ENCODE measurements at places on chromosomes 16 and 17.

- DNase-seq: no peak
Observed at GRCh38 chr17:69819316-69820087, 255.5 kb upstream of the KCNJ16 start.

DNA sequence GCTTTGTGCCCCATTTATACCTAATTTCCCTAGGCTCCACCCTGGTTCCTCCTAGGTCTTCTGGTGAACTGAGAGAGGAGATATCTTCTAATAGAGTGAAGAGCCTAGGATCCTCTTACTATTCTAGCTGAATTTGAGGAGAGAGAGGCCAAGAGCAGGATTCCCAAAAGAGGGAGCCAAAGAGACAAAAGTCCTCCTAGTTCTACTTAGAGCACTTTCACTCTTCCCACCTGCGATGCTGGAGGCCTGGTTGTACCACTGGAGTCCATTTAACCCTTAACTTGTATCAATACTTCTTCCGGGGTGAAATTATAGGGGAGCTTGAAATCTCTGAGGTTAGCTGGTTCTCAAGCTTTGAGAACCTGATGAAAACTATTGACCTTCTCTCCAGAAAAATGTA lies 3.4 kb upstream of the SSH2 start:
- DNase-seq: no peak

DNA sequence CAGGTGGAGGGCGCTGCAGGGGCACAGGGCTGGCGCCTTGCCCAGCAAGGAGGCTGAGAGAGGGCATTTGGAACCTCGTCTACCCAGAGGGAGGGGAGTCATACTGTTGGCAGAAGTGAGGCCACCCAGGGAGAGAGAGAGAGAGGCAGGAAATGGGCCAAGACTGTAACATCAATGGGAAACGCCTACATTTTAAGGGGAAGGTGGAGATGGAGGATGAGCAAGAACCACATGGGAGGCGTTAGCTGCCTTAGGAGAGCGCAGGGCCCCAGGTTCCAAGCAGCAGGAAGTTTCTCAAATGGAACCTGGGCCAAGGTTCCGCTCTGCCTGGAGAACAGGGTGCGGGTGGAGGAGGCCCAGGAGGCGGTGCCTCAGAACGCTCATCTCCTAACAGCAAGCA lies 2.7 kb upstream of the WFDC1 start:
- no peak for DNase-seq

- DNase-seq: no peak
Observed at GRCh38 chr17:12431188-12431587, 234.5 kb upstream of the MYOCD start.

GRCh38 chr16:14004729-14005315 lies 66.3 kb upstream of the MRTFB start:
- no peak for DNase-seq

- no peak for DNase-seq
Observed at GRCh38 chr17:69363488-69364210, 36.7 kb upstream of the ABCA5 start.

DNA sequence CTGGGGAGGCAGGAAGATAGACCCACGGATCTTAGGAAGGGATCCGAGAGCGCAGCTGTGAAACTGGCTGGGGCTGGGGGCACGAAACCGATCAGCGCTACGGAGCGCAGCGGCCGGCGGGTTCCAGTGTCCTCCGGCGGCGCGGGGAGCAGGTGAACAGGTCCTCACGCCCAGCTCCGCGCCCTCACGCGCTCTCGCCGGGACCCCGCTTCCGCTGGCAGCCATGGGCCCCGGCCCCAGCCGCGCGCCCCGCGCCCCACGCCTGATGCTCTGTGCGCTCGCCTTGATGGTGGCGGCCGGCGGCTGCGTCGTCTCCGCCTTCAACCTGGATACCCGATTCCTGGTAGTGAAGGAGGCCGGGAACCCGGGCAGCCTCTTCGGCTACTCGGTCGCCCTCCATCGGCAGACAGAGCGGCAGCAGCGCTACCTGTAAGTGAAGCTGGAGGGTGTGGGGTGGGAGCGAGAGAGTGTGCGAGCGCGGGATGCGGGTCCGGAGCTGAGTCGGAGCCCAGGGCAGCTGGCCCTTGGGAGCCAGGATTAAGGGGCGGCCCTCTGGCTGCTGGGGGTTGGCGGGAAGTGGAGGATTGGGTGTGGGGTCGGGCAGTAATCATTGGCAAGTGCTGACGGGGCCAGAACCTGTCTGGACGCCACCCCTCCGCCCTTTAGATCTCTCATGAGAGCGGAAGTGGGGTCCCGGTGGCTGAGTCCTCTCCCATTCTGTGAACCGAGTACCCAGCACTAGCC lies 479 bp downstream of the ITGA3 start:
- peak; percentile 81 for DNase-seq

GRCh38 chr17:49051269-49051668 lies 54.1 kb downstream of the IGF2BP1 start:
- DNase-seq: no peak

GRCh38 chr16:13957197-13958078 lies 37.5 kb downstream of the ERCC4 start:
- DNase-seq: no peak

DNA sequence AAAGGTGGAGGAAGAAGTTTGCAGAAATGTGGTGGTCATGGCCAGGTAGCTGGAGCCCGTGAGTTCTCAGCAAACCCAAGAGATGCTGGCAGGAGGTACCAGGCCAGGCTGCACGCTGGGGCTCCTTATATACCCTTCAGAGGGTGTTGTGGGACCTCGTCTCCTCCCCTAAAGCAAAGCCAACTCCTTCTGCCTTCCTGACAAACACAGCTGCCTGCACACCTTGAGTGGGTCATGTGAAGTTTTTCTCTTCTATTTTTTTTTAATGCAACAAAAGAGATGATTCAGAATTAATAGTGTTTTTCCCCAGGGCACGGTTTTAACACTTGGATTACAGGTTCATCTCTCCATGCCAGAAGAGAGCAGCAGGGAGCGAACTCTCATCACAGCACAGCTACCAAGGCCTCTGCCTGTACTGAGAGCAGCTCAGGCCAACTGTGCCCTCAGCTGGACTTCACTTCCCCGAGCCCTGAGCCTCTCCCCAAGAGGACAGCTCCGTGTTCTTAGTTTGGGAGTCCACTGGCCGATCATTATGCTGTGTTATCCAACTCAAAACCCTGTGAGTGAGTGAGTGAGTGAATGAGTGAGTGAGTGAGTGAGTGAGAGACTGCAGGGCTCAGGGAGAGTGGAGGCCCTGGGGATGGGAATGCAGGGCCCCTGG lies at the start of gene KRT15:
TSS of gene KRT15 (minus strand) at position 102 of the 661 bp plus-strand sequence. CDS start at position 39, 63 bp downstream.
- DNase-seq: no peak

DNA sequence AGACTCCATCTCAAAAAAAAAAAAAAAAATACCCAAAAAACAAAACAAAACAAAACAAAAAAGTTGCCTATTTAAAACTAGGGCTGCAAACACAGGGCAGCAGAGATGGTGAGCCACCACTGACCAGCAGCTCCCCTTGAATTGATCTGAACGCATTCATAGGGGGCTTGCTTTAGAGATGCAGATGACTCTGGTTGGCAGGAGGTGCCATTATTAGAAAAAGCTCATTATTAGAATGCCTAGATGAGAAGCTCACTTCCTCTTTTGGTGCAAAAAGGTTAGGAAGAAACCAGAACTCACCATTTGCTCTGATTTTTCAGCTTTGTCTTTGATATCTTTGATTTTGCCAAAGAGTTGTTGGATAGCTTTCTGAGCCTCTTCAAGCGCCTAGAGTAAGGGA lies 53.1 kb downstream of the VPS53 start:
- DNase-seq: no peak

DNA sequence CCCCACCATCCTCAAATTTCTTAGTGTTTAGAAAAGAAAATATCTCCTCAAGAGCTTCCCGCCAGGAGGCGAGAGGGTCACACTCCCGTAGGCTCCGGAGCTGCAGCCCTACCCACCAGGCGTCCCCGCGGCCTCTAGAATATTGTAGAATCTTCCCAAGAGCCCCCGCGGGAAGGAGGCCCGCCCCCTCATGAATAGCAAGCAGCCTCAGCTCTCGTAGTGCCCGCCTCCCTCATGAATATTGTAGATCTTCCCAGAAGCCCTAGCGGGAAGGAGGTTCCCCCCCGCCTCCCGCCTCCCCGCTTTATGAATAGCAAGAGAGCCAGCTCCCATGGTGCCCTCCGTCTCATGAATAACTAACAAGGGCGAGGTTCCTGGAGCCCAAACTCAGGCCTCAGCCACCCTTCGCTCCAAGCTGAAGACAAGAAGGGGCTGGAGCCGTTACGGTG lies at the start of gene FBXO47:
TSS of gene FBXO47 (minus strand) at position 114 of the 449 bp plus-strand sequence. CDS start 4,378 bp downstream, outside the sequence.
- DNase-seq: peak; percentile 85

DNA sequence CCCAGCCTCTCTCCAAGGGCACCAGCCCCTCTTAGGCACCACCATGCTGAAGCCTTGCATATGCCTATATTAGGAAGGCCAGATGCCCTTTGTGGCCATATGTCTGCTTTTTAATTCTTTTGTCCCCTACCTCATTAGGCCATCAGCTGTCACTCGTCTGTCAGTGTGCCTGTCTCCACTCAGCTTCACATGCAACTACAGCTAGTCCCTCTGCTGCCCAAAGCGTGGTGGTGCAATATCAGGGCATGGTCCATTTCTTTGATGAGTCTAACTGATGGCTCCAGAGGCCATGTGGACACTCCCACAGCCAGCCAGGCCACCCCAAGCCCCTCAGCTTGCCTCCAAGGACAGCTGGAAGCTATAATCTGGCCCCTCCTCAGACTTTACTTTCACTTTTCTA lies 36.3 kb downstream of the MYO18A start:
- no peak for DNase-seq

DNA sequence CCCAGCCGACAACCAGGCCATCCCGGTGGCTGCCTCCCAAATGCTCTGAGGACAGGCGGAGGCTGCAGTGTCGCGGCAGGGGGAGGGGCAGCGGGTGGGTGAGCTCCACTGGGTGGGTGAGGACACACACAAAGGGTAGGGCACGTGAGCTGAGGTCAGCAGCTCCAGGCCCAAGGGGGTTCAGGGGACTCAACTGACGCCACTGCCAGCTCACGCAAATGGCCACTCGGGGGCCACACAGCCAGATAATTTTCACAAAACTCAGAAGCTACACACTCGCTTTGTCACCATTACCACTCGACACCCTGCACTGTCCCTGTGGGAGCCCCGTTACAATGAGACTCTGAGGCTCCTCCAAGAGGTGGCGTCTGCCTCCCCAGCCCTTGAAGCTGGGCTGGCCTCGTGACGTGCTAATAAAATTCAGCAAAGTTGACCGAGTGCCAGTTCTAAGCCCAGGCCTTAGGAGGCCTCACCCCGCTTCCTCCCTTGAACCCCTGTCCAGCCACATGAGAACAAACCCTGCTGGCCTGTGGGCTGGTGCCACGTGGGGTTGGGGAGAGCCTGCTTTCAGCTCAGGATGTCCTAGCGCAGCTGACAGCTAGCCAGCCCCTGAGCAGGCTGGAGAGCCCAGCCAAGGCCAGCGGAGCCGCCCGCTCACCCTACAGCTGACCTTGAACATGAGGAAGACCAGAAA lies 56.9 kb downstream of the RMI2 start:
- no peak for DNase-seq

GRCh38 chr16:14487579-14487978 lies 142.5 kb downstream of the PARN start:
- DNase-seq: no peak

DNA sequence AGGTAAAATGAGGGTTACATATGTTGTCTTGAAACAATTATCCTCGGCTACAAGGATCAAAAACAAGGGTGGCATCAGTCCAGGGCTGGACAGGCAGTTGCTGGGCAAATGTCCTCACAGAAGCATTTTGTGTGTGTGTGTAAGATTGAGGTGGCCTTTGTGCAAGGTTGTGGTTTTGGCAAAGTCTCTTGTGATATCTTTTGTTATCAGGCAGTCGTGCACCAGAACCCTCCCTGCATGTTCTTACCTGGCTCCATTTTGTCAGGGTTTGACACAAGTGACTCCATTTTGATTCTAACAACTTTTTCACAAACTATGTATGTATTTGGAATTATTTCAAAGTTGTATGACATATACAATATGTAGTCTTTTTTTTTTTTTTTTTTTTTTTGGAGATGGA lies 20.0 kb downstream of the CHAD start:
- no peak for DNase-seq

DNA sequence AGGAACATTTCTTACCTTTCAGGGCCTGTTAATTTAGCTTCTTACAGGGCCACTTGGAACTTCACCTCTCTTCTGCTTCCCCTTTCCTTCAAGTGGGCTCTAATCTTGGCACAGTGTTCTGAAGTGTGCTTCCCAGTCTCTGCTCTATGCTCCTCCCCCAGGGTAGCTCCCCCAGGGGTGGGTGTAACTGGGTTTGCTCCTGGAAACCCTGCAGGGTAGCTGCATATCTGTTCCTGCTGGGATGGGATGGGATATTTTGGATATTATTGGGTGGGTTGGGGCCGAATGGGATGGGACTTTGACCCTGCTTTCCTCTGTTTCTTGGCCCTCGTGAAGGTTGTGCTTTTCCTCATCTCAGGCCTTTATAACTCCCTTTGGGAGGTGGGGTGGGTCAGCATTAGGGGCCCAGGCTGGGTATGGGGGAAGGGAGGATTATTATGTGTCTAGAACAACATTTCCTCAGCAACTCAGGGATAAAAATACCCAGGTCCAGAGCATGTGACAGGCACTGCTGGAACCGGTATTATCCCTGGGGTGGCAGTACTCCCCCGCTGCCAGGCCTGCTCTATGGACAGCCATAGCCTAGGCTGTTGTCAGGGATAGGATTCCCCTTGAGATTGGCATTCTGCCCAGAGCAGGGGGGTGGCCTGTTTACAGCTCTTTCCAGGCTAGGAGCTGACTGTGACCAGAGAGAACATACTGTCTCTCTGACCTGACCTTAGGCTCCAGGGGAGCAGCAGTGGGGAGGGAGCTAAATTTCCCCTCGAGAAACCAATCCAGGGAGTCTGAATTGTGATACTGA lies 5.0 kb downstream of the NFE2L1 start:
- no peak for DNase-seq

DNA sequence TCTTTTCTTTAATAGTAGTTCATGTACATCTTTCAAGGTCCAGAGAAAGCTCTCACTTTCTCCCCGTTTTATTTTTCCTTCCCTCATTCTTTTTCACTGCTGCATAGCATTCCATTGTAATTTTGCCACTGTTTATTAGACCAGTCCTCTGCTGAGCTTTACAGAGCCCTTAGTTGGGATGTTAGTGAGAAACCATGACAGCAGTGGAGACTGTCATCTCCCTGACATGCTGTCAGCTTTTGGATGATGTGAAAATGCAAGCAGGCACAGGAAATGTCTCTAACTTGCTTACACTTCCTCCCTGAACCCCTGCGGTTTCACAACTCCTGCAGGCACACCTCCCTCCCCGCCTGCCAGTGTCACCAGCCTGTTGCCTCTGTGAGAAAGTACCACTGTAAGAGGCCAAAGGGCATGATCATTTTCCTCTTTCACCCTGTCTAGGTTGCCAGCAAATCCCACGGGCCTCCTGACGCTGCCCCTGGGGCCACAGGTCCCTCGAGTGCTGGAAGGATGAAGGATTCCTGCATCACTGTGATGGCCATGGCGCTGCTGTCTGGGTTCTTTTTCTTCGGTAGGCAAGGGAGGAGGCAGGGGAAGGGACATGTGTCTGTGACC lies at the start of gene ITGAL:
TSS of gene ITGAL (plus strand) at position 415 of the 615 bp plus-strand sequence. CDS start at position 511, 96 bp downstream.
- peak; percentile 87 for DNase-seq

DNA sequence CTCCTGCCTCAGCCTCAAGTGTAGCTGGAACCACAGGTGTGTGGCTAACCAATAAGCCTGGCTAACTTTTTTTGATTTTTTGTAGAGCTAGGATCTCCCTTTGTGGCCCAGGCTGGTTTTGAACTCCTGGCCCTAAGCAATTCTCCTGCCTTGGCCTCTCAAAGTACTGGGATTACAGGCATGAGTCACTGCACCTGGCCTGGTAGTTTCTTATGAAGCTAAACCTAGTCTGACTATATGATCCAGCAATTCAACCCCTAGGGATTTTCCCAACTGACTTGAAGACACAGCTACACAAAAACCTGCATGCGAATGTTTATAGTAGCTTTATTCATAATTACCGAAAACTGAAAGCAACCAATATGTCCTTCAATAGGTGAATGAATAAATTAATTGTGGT lies 176.2 kb upstream of the IRX3 start:
- no peak for DNase-seq
